ENCODE measurements at places on chromosomes 1 and 21.

DNA sequence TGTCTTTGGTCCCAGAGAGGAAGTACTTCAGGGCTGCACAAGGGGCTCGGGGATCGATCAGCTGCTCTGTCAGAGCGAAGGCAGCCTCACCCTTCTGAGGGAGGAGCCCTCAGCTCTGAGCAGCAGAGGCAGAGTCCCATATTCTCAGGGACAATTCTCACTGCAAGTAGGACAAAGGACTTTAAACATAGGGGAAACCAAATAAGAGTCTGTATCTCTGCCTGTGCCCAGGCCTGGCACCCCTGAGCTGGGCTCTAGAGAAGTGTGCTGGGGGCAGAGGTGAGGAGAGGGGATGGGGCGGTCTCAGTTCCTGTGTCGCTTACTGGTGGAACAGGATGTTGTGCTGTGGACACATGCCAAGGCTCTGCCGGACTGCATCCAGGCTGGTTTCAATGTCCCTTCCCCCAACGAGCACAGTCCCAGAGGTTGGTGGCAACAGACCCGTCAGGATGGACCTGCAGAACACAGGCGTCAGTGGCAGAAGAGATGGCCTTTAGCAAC is 76.6 kb downstream of the ABCA4 start:
- DNase-seq, result no peak

DNA sequence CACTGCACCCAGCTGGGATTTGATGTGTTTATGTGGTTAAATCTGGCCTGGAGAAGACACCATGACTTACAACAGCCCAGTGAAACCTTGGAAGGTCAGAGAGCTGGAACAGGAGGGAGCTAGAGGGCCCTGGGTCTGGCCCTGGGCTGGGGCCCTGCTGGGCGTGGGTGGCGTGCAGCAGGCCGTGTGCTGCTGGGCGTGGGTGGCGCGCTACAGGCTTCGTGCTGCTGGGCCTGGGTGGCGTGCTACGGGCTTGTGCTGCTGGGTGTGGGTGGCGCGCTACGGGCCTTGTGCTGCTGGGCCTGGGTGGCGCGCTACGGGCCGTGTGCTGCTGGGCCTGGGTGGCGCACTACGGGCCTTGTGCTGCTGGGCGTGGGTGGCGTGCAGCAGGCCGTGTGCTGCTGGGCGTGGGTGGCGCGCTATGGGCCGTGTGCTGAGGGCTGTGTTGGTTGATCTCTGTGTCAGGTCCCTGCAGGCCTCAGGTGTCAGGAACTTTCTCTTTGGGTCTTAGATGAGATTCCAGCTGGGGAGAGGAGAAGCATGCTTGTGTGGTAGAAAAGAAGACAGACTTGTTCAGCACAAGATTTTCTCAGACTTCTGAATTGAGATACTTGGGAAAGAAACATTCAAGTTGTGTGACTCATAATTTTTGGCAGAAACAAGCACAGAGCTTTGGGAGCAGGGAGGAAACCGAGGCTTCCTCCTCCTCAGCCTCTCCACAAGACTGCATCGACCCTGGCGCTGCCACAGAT is 66.0 kb downstream of the COL18A1 start:
- DNase-seq, result no peak

DNA sequence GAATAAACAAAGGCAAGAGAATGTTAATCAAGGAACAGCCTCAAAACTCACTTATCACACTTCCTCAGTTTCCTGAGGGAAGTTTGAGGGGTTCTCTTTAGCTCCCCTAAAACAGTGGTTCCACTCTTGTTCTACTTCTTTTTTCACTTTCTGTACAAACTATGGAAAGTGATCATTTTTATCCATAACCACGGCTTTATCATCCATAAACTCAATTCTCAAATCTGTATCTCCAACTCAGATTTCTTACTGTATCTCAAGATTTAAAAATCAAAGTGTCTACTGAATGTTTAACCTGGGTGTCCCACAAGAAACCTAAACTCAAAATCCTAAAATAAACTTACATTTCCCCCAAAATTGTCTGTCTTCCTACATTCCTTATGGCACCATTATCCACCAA is 3.9 kb downstream of the PFDN2 start:
- DNase-seq, result no peak

DNA sequence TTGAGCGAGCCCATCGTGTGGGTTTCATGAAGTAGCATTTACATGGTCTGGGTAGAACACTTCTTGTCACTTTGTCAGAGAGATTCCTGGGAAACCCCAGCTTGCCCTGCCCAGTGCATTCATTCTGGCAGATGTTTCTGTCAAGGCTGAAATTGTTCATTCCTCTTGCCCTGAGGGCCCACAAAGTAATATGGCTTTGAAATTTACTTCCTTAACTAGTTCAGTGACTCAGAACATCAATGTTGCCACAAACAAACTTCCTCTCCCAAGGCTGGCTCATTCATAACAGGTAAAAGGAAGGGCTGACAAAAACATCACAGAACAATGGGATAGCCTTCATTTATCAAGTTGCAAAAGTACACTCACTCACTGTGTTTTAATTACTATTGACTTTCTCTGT is 5.0 kb upstream of the KIAA0040 start:
- DNase-seq, result no peak

GRCh38 chr1:11027316-11027715 is 14.9 kb downstream of the TARDBP start:
- DNase-seq, result no peak

All from NCI-H1105 treated with DMSO at 0.1 percent for 48 hours (cell line).